GM23338 (cell line): ENCODE measurements at places on chromosomes 12 and 14.

DNA sequence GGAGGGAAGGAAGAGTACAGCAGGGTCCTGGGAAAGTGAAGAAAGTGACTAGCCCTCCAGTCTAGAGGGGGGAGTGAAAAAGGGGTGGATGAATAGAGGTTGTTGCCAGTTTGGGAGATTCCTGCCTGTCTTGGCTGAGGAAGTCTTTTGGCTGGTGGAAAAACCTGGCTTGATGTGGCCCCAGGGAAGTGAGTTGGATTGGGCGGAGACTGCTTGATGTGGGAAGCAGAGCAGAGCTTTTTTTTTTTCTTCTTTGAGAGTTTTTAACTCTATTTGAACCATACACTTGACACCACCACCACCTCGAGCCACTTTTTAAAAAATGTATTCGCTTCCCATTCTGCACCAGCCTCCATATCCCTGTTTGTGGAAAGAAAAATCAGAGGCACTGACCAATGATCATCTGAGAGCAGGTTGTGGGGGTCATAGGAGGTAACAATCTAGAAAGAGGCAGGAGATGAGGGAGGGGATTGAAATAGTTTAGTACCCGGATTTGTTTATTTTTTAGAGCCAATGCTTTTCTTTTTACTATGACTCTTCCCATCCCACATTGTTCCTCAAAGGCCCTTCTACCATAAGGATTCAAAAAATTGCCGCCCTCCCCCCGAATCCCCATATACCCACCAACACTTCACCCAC, 690 bp upstream of the DTX3 start:
- peak overlapping the region; percentile 93 for H3K4me3 ChIP-seq
- peaks cover 24% of the 10 kb centered on the region for H3K4me1 ChIP-seq
- peaks cover 16% of the 10 kb centered on the region for H3K36me3 ChIP-seq
- peak; percentile 75 for DNase-seq
- 0 out of 2 replicates have a peak, but pooled peaks cover 6% of the 10 kb centered on the region for H3K27me3 ChIP-seq

DNA sequence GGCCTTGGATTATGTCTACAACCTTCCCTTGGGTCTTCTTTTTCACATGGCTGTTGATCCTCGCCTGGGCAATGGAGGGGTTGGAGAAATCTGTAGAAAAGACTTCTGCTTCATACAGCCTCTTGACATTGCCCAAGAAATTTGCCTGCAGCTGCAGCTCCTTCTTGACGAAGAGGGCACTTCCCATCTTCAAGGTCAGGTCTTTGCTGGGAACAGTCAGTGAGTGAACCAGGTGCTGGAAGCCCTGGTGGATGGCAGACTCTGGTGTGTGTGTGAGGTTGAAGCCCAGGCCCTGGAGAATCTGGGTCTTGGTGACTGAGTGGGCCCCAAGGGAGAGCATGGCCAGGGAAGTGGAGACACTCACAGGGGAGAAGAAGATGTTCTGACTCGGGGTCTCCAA, 6.7 kb downstream of the SERPINA9 start:
- H3K4me3 ChIP-seq = no peak overlapping the region

- peak; percentile 24 for DNase-seq
- H3K4me3 ChIP-seq = no peak overlapping the region
- no peaks in the 10 kb centered on the region for H3K27me3 ChIP-seq
- no peaks in the 10 kb centered on the region for H3K36me3 ChIP-seq
Measured at GRCh38 chr14:100072783-100073346, 7.6 kb downstream of the EVL start.

DNA sequence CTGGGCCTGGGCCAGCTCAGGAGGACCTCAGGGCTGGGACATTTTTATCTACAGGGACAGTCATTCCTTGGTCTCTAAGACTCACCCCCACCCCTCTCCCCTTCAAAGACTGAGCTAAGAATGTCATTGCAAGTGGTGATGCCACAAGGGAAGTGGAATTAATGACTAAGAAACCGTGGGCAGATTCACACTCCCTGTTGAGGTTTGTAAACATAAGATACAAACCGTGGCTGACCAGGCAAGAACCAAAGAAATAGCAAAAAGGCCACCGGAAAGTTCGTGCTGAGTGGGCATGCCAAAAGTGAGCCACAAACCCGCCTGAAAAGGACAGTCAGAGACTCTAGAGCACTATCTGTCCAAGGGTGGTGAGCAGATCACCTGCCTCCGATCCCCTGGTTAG, 25.7 kb downstream of the NUAK1 start:
- H3K4me3 ChIP-seq = no peak overlapping the region
- no peak overlapping the region; the same call in 1 of the 2 replicates for H3K27ac ChIP-seq
- no peaks in the 10 kb centered on the region for H3K36me3 ChIP-seq
- no peaks in the 10 kb centered on the region for H3K27me3 ChIP-seq
- no peak for DNase-seq

DNA sequence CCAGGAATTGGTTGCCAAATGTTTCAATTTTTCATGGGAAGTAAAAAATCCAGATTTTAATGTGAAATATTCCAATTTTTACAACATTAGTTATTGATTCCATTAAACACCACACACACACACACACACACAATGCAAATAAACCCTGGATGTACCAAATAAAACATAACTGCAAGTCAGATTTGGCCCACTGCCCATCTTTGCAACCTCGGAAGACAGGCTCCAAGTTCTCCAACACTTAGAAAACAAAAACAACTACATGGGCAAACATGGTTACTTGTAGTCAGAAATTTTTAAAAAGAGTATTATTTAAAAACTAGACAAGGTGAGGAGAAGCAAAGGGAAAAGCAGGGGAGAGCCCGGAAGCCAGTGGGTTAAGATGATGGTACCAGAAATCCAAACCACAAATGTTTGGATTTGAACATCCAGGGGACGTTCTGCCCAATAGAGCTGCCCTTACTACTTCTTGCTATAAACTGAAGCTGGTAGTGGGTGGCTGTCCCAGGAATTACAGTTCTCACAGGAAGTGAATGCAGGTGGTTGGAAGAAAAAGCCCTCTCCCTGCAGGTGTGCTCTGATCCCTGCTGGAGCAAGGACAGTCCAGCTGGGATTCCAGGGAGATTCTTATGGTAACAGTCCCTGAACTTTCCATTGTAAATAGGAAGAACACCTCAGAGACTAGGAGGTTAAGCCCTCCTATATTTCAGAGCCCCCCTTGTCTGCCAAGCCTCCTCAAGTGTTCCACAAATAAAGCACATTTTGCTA, 111.7 kb downstream of the SLC25A21 start:
- peak overlapping the region; percentile 46; the same call in 1 of the 2 replicates for H3K27ac ChIP-seq
- no peaks in the 10 kb centered on the region for H3K27me3 ChIP-seq
- no peaks in the 10 kb centered on the region for H3K36me3 ChIP-seq

DNA sequence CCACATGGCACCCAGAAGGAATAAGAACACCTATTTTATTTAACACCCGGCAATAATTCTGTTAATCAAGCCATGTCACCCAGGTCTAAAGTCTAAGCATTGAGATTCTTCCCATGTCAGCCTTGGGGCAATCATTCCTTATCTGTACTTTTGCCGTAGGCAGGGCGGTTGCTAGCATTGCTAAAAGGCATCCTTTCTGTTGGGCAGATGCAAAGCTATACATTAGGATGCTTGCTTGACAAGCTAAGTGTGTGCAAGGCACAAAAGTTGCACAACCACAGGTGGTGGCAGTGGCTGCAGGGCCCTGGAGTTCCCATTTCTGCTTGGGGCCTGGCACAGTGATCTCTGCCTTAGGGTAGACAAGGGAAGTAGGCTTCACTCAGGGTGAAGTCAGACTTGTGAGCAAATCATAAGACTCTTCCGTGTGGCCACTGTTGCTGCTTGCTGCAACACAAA, 12.5 kb upstream of the GALNT6 start:
- no peak overlapping the region for H3K27ac ChIP-seq
- no peaks in the 10 kb centered on the region for H3K36me3 ChIP-seq
- no peaks in the 10 kb centered on the region for H3K4me1 ChIP-seq
- H3K27me3 ChIP-seq = no peaks in the 10 kb centered on the region
- DNase-seq = no peak
- H3K4me3 ChIP-seq = no peak overlapping the region

- no peak overlapping the region for H3K27ac ChIP-seq
- no peaks in the 10 kb centered on the region for H3K27me3 ChIP-seq
- no peaks in the 10 kb centered on the region for H3K36me3 ChIP-seq
- no peaks in the 10 kb centered on the region for H3K4me1 ChIP-seq
- DNase-seq = no peak
Measured at GRCh38 chr12:119660076-119660475, 7.9 kb upstream of the PRKAB1 start.

- no peaks in the 10 kb centered on the region for H3K36me3 ChIP-seq
- H3K27ac ChIP-seq = no peak overlapping the region
Measured at GRCh38 chr12:18629916-18630315, 107.9 kb downstream of the PLCZ1 start.

DNA sequence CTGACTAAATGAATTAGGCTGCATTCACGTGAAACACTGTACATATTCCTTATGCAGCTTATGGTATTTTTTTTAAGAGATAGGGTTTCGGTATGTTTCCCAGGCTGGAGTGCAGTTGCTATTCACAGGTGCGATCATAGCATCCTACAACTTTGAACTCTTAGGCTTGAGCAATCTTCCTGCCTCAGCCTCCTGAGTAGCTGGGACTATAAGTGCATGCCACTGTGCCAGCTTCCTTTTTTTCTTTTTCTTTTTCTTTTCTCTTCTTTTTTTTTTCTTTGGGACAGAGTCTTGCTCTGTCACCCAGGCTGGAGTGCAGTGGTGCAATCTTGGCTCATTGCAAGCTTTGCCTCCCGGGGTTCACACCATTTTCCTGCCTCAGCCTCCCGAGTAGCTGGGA, 35.8 kb upstream of the SPPL3 start:
- no peak for DNase-seq
- no peak overlapping the region for H3K27ac ChIP-seq
- H3K4me1 ChIP-seq = no peaks in the 10 kb centered on the region
- H3K36me3 ChIP-seq = no peaks in the 10 kb centered on the region

DNA sequence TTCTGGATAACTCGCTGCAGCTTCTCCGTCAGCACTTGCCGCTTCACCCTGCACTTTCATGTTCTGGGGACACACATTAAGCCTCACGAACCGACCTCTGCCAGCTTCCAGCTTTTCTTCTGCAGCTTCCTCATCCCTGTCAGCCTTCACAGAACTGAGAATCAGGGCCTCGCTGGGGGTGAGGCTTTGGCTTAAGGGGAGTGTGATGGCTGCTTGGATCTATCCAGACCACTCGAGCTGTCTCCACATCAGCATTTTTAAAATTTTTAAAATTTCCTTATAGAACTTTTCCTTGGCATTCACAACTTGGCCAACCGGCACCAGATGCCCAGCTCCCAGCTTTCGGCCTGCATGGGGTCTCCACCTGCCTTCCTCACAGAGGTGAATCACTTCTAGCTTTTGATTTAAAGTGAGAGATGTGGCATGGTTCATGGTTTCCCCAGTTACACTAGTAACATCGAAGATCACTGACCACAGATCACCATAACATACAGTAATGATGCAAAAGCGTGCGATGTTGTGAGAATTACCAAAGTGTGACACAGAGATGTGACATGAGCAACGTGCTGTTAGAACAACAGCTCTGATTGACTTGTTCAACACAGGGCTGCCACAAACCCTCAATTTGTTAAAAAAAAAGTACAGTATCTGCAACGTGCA, 139.1 kb upstream of the C14orf180 start:
- H3K4me3 ChIP-seq = no peak overlapping the region
- no peaks in the 10 kb centered on the region for H3K4me1 ChIP-seq
- no peaks in the 10 kb centered on the region for H3K36me3 ChIP-seq
- H3K27ac ChIP-seq = no peak overlapping the region

DNA sequence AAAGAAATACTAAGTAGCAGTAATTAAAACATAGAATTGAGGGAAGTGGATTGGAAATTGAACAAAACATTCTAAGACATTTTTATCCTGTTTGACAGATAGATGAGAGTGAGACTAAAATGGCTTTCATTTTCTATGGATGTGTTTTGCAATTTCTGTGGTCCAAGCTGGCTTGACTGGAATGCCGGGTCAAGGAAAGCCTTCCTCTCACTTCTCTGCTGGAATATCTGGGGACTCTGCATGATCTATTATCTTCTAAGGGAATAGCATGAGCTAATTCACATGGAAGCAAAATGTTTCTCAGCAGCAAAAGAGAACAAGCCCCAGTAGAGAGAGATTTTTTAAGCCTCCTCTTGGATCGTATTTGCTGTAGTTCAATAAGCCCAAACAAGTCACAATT, 407.9 kb upstream of the ATXN7L3B start:
- H3K4me3 ChIP-seq = no peak overlapping the region
- no peaks in the 10 kb centered on the region for H3K4me1 ChIP-seq
- no peak overlapping the region for H3K27ac ChIP-seq
- no peaks in the 10 kb centered on the region for H3K27me3 ChIP-seq
- no peaks in the 10 kb centered on the region for H3K36me3 ChIP-seq

- peaks cover 6% of the 10 kb centered on the region; the same call in 1 of the 2 replicates for H3K4me1 ChIP-seq
- no peaks in the 10 kb centered on the region for H3K27me3 ChIP-seq
- H3K27ac ChIP-seq = no peak overlapping the region
- H3K4me3 ChIP-seq = no peak overlapping the region
- no peaks in the 10 kb centered on the region for H3K36me3 ChIP-seq
- DNase-seq = no peak
Measured at GRCh38 chr14:36212577-36212976, 36.1 kb upstream of the PTCSC3 start.

DNA sequence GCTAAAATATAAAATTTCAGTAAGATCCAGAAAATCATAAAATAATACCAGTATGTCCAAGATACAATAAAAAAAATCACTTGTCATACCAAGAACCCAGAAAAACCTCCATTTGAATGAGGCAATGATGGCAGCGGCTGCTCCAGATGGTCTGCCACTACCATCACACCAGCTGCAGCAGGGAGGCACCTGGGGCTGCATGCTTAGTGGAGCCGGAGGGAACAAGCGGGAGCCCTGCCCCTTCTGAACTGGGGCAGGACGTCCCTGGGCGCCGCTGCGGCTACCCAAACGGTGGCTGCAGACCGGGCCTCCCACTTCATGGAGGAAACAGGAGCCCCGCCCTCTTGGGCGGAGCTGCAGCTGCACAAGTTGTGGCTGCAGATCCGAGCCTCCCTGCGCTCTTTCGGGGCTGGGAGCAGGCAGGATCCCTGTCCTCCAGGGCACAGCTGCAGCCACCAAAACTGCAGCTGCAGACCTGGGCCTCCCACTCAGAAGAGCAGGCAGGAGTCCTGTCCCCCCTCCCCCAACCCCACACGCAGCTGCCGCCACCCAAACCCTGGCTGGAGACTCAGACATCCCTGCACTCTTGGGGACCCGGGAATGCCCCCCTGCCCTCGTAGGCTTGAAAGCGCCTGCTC, 36.1 kb upstream of the OR5AU1 start:
- no peak overlapping the region for H3K27ac ChIP-seq
- peak; percentile 94 for DNase-seq
- H3K27me3 ChIP-seq = no peaks in the 10 kb centered on the region
- no peaks in the 10 kb centered on the region for H3K36me3 ChIP-seq

DNA sequence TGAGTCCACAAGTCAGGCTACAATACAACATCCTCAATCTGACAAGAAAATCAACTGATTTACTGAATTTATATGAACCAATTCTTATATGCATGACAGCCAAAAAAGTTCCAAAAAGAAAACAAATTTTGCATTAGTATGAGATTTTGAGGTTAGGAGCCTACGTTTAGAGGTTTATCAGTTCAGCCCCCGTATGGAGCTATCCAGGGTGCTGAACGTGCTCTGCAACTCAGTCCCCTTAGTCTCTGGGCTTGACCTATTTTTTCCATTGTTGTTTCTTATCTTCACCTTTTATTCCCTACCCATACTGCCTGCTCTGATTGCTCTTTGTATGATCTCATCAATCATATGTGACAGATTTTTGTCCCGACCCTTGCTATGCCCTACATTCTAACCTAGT, 693.0 kb downstream of the NRXN3 start:
- H3K27me3 ChIP-seq = no peaks in the 10 kb centered on the region
- H3K36me3 ChIP-seq = no peaks in the 10 kb centered on the region
- no peak overlapping the region for H3K4me3 ChIP-seq

- no peaks in the 10 kb centered on the region for H3K27me3 ChIP-seq
- H3K4me3 ChIP-seq = no peak overlapping the region
- H3K36me3 ChIP-seq = no peaks in the 10 kb centered on the region
Measured at GRCh38 chr12:94080341-94081009, 67.9 kb upstream of the PLXNC1 start.
